ENCODE measurements at places on chromosomes 13 and 19.

GRCh38 chr19:35052599-35053190, 11.2 kb downstream of the HPN start:
- no peak for DNase-seq

GRCh38 chr13:57632276-57633140, 964 bp downstream of the PCDH17 start:
- DNase-seq = no peak

DNA sequence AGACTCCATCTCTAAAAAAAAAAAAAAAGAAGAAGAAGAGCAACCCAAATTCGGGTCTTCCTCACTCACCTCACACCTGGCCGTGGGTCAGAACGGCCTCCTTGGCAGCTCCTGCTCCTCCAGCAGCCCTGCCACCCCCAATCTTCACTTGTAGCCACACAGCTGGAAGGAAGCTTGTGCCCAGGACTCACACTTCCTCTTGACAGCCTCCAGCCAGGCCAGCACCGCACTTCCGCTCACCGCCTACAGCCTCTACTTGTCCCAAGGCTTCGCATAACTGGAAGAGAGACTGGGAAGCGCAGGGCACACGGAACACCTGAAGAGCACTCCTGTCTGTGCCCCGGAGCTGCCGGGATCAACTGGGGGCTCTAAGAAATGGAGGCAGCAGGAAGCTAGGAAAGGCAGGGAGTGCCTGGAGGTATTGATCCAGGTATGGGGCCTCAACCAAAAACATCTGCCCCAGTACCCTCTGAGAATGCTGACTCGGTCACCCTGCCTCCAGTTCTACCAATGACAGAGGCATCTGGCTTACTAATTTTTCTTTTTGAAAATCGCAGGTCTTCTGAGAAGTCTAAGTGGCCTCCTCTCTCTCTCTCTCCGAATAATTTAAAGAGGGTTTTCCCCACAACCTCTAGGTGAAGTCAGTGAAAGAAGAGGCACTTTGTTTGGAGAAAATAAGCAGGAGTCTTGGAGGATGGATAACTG, 31.1 kb upstream of the ATP12A start:
- DNase-seq = no peak

DNA sequence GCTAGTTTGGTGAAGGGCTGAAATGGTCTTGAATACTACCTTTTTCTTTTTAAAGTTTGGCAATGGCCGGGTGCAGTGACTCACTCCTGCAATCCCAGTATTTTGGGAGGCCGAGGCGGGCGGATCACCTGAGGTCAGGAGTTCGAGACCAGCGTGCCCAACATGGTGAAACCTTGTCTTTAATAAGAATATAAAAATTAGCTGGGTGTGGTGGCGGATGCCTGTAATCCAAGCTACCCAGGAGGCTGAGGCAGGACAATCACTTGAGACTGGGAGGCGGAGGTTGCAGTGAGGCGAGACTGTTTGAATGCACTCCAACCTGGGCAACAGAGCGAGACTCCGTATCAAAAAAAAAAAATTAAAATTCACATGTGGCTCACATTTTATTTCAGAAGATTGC, 880 bp upstream of the ZNF723 start:
- no peak for DNase-seq

DNA sequence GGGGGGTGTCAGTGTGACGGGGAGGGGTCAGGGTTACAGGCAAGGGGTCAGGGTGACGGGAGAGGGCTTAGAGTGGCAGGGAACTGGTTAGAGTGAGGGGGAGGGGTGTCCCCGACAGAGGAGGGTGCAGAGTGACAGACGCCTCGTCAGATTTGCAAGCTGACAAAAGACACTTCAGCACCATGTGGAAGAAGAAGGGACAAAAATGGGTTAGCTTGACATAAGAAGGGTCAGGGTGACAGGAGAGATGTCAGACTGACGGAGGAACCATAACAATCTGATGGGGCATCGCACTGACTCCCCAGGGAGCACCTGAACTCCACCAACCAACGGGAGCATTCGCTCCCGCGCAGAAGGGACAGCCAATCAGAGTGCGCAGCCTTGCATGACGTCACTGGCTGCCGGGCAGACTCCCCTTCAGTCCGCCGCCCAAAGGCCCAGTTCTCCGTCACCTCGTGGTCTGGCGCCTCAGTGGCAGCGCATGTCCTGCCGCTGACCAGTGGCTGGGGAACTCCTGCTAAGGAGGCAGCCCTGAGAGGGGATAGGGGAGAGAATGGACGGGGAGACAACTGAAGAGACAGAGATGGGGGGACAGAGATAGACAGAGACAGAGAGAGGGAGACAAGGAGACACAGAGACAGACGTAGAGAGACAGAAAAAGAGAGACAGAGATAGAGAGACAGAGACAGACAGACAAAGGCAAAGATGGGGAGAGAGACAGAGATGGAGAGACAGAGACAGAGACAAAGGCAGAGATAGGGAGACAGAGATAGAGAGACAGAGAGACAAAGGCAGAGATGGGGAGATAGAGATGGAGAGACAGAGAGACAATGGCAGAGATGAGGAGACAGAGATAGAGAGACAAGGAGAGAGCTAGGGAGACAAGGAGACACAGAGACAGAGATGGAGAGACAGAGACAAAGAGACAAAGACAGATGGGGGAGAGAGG, 30.2 kb downstream of the C19orf81 start:
- DNase-seq = peak; percentile 41

DNA sequence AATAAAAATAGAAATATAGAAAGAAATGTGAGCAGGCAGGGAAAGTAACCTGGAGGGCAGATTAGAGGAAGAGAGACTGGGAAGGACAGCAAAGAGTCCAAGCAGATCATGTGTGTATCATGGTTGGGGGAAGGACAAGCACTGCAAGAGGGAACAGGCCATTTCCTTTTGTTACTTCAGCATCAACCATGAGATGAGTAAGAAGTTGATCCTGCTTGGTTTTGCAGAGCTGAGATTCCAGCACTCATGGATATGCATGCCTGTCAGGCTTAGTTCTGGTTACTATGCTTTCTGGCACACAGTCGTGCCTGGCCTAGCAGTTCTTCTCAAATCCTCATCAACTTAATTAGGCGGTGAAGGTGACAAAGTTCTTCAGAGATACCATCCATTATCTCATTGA, 18.1 kb downstream of the NALCN start:
- no peak for DNase-seq

DNA sequence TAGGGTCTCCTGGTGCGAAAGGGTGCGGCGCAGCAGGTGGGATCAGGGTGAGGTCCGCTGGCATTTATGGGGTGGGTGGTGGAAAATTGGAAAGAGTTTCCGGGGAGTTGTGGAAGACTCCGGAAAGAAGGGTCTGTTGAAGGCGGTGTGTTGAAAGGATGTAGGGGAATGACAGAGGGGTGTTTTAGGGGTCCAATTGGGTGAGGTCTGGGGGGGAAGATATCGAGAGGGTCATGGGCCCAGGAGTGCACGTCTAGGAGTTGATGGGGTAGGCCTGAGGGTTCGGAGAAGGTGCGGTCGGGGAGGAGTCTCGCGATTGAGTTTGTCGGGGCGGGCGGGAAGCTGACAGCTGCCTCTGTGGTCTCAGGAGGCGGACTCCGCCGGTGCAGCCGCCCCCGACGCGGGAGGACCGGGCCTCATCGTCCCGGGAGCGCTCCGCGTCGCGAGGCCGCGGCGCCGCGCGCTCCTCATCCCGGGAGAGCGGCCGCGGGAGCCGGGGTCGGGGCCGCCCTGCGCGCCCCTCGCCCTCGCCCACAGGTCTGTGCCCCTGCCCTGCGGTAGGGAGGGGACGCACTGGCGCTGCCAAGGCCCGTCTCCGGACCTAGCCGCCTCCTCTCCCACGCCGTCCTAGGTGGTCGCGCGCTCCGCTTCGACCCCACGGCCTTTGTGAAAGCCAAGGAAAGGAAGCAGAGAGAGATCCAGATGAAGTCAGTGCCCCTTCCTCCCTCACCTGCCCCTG, 7.0 kb downstream of the PGLYRP1 start:
- no peak for DNase-seq

DNA sequence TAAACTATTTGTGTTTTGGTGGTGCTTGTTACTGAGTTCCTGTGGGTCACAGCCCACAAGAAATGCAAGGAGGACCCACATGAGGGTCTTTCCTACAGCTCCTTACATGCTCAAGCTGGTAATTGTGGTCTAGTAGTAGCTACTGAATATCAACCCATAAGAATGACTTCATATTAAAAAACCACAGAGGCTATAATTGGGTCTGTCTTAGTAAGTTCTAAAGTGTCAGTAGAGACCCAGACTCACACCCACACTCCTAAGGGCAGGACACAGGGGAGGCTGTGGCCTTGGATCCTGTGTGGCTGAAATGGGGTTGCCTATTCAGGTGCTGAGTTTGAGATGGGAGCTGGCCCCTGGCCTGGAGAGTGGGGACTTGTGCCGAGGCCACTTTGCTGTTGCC, 19.6 kb downstream of the TFDP1 start:
- no peak for DNase-seq

GRCh38 chr13:94329754-94330551, 149.5 kb downstream of the DCT start:
- DNase-seq = no peak

- DNase-seq = no peak
Observed at GRCh38 chr13:106480351-106480910, 55.0 kb downstream of the EFNB2 start.

- no peak for DNase-seq
Observed at GRCh38 chr13:21326155-21327031, 132.7 kb downstream of the ZDHHC20 start.

- no peak for DNase-seq
Observed at GRCh38 chr13:33817513-33817900, 442 bp upstream of the RFC3 start.

DNA sequence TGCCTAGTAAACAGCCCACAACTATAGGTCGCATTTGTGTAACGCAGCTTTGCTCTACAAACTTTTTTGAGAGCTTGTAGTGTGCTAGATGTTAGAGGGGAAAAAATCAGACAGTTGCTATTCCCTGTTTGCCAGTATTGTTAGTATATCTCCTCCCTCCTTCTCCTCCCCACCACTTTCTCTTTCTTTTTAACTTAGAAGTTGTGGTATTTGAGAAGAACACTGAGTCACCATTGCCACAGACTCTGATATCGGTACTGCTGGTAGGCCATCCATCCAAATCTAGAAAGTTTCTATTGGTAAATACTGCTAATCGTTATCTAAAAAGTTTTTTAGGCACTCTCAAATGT, 666 bp downstream of the POMP start:
- DNase-seq = no peak

- no peak for DNase-seq
Observed at GRCh38 chr19:54905803-54906511, at the start of gene NCR1. Gene NCR1 (plus strand): TSS chr19:54906148. CDS start chr19:54906188, 40 bp downstream.

GRCh38 chr19:55526216-55527196, 10.4 kb downstream of the SBK2 start:
- DNase-seq = no peak

GRCh38 chr13:114054264-114054663, 78.2 kb downstream of the RASA3 start:
- no peak for DNase-seq

- DNase-seq = no peak
Observed at GRCh38 chr13:34901572-34901971, 40.5 kb upstream of the NBEA start.

- DNase-seq = no peak
Observed at GRCh38 chr19:2507109-2507508, 31.2 kb downstream of the GADD45B start.

- DNase-seq = peak; percentile 60
Observed at GRCh38 chr19:38949580-38950367, 19.0 kb downstream of the MRPS12 start.

DNA sequence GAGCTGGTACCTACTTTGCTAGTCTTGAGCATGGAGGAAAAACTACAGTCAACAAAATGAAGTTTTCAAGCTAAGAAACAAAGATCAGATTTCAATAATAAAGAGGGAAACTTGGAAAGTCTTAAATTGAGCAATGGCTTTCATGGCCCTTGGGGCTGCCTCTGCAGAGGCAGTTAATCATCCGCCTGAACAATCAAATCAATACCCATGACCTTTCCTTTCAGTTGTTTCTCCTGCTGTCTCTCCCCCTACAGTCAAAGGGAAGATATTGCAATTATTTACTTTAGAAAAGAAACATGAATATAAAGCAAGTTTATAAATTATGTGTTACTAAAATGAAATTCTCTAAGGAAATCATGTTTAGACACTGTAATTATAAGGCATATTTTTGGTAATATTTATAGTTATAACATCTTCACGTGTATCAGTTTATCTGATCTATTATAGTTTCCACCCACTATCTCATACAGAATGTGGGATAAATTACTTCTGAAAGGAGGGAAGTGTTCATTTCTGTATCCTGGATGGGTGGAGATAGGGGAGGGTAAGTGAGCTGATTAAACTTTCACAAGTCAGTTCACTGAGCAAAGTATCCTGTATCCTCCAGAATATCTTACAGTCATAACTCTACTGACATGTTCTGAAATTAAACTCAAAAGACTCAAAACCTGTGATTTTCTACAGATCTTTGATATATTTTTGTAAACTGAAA, 72.4 kb upstream of the TSC22D1 start:
- no peak for DNase-seq

DNA sequence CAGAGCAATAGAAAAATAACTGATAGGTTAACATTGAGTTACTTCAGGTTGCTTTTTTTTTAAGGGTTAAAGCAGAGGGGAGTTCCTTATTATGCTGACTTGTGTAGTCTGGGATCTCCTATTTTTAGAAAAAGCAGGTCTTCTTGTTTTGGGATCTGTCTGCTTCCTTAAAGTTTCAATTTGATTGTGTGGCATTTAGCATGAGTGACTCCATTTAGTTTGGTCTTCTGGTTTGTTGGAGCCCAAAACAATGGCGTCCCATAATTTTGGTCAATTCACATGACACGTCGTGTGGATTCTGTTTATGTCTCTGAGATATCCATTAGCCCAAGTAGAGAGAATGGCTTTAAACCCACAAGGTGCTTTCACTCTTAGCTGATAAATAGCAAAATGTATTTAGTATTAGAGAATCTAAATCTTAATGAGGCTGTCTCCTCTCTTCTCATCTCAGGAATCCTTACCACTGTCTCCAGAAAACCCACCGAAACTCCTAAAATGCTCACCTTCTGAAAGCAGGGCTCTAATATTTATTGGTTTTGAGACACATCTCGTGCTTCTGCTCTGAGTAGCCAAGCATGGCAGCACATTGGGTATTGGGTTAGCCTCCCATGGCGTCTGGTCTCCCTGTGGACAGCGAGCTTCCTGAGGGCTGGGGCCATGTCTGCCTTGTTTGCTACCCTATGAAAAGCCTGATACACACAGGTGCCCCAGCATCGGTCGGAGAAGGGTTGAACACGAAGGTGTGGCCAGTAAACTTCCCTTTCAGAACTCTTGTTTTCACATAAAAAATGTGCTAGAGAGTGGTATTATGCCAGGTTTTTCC, 67.2 kb upstream of the GPR183 start:
- DNase-seq = no peak

DNA sequence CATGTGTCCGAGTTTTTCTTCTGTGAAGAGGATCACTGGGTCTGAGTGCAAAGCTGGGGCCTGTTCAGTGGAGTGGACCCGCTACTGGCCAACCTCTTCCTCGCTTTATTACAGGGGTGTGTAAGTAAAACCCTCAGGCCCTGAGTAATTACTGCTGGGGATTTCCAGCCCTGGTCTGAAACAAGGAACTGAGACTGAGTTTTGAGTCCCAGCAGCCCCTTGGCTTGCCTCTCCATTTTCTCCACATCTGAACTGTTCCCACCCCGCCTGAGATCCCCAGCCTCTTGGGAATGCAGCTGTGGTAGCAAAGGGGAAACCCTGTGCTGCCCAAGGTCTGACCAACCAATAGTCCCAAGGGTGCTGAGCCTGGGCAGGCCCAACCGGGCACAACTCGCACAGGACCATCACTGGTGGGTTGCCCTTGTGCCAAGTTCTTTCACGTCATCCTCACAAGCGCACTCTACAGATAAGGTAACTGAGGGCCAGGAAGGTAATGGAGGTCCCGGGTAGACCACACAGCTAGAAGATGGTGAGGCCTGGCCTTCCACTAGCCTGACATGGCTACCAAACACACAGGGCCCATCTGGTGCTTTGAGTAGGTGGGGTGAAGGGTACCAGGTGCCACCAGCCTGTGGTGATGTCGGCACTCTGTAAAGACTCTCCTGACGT, 13.7 kb upstream of the SLC35E1 start:
- no peak for DNase-seq
